ENCODE measurements at places on chromosomes 2 and 18.

DNA sequence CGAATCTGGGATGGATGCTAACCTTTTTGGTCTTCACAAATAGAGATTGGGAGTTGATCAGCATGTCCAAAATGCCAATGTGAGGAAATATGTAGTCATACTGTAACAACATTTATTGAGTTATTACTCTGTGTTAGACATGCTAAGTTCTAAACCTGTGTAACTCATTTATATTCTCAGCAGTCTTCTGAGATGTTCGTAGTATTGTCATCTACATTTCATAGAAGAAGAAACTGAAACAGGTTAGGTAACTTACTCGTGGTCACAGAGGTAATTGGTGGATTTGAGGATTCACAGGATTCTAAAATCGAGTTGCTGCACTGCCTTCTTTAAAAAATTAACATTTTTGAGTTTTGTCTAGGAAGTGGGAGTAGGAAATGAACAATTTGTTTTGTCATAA, 162.1 kb downstream of the UBE2E3 start:
- DNase-seq: no peak

GRCh38 chr18:877238-877637, 27.4 kb upstream of the ADCYAP1 start:
- no peak for DNase-seq

DNA sequence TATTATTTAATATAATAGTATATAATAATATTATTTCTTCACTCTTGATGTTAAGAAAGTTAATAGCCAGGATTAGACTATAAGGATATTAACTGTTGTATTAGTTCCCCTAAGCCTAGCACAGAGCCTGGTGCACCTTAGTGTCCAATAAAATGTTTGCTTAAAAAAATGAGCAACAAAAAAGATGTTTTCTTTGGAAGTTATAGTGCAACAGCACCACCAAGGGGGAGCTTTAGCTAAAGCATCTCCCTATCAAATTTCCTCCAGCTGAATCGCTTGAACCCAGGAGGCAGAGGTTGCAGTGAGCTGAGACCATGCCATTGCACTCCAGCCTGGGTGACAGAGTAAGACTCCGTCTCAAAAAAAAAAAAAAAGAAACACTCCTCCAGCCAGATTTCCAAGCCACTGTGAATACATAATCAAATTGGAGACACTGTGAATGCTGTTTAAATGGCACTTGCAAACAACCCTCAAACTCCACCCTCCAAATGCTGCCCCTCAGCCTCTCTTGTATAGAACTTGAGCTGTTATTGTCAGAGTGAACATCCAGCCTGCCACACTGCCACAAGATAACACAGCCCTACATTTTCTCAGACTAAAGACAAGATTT, 221.9 kb downstream of the DYM start:
- peak; percentile 23 for DNase-seq

DNA sequence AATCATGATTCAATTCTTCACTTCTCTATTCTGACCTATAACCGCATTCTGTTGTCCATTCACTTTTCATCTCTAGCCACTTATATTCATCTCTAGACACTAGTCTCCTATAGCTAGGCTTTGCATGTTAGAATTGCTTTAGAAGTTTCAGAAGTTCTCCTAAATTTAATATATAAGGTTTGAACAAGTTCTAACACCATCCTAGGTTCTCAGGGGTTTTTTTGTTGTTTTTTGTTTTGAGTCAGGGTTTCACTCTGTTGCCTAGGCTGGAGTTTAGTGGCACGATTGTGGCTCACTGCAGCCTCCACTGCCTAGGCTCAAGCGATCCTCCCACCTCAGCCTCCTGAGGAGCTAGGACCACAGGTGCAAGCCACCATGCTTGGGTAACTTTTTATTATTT, 19.9 kb downstream of the WDSUB1 start:
- no peak for DNase-seq

- no peak for DNase-seq
Measured at GRCh38 chr2:80560326-80560725, 255.8 kb upstream of the LRRTM1 start.

- DNase-seq: no peak
Measured at GRCh38 chr2:237092920-237093781, 7.5 kb downstream of the COPS8 start.

DNA sequence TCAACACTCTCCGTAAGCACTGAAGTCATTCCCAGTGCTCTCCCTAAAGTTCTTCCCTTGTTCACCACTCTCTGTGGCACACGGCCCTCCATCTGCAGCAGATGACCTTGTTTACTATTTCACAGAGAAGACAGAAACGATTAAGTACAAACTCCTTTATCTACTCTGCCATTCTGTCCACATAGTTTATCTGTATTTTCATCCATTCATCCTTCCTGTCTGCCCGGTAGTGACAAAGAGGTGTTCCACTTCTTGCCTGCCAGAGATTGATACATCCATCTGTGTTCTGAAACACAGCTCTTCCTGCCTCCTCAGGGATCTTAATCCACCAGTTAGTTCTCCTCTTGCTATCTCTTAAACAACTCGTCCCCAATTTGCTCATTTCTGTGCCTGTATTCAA, 77.9 kb upstream of the CD226 start:
- DNase-seq: no peak

DNA sequence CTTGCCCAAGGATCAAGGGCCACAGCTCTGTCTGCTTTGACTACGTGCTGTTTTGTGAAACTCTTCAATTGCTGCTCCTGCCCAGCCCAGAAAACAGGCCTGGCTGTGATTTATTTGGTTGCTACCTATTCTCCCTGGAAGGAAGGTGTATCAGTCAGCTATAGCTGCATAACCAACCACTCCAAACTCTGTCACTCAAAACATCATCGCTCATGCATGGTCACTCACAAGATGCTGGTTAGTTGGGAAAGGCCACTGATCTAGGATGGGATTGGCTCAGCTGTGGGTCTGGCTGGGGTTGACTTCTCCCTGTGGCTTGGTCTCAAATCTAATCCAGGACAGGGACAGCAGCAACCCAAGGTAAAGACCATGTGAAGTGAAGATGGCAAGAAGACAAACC, 14.6 kb downstream of the TEX51 start:
- no peak for DNase-seq

- DNase-seq: no peak
Measured at GRCh38 chr2:200399046-200399445, 92.6 kb downstream of the SPATS2L start.

- DNase-seq: peak; percentile 51
Measured at GRCh38 chr18:56575819-56576663, 62.4 kb downstream of the TXNL1 start.

- no peak for DNase-seq
Measured at GRCh38 chr2:236973343-236973980, 112.2 kb upstream of the COPS8 start.

DNA sequence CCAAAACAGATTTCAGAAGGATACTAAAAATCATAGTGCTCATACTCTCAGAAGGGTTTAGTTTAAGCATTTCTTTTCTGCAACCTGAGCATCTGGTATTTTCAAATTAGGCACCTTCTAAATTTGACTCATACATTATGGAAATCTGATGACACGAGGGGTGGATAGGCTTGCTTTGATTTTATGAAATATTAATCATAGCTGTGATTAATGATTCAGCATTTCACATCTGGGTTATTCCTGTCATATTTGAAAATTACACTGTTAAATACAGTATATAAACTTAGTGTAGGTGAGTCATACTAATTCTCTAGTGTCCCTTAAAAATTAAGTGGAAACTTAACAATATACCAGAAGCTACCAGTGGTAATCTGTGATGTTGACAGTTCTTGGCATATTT, 47.7 kb downstream of the MRPS9 start:
- no peak for DNase-seq

- DNase-seq: no peak
Measured at GRCh38 chr2:105843476-105844374, 99.0 kb downstream of the NCK2 start.

- no peak for DNase-seq
Measured at GRCh38 chr2:66573821-66574233, 138.9 kb downstream of the MEIS1 start.

DNA sequence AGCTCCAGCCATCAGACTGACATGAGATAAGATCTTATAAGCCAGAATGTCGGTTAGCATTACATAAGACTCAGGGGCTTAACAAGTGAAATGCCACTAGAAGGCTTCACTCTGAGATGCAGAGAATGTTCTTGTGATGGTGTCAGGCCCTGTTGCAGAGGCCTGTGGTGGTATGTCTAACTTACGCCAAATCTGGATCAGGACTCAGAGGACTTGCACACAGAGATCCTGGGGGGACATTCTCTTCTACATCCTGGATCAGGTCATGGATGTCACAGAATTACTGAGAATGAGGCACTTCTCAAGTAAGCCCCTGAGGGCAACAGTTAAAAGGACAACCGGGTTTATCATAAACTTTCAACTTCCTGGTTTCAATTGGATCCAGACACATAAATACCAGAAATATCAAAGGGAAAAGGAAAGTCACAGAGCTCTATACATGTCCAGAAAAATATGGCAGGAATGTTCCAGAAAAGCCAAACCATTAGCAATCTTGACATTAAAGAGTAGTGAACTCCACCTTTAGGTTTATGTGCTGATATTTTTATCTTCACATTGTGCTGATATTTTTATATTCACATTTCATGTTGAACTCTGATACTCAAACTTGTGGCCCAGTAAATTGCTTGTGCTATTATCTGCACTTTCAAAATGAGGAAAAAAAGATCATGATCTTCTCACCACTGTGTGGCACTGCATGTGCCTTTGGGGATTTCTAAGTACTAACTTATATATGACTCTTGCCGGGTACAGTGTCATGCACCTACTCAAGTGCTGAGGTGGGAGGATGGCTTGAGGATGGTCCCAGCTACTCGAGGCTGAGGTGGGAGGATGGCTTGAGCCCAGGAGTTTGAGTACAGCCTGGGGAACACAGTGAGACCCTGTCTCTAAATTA, 137.5 kb upstream of the RNF152 start:
- no peak for DNase-seq

- DNase-seq: no peak
Measured at GRCh38 chr2:162370931-162371330, 27.0 kb downstream of the GCA start.

DNA sequence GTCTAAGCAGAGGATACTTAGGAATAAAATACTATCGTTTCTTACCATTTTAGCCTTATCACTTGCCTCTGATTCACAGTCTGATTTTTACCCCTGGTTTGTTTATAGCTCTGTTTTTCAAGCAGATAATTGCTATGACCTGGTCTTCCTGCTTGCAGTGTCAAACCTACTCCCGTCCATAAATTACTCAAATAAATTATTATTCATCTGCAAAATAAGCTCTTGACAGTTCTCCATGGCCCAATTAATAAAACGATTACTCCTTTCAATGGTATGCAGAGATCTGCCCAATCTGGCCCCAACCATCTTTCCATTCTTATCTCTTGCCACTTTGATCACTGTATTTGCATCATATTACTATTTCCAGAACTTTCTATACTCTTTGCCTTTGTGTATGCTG, 354.0 kb downstream of the CCDC85A start:
- no peak for DNase-seq

DNA sequence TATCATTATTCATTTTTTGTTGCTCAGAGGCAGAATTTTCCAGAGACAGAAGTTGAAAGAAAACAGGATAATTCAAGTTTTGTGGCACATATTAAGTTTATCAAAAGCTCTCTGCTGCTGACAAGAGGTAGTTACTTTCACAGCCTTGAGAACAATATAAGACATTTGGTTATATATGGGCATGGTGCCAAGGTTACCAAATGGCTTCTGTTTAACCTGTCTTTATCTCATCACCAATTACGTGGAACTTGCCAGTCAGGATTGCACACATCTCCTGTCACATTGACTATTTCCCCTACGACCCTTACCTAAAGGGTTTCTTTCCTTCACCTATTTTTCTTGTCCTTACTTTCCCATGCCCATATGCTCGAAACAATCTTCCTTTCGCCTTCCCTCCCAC, 35.9 kb downstream of the KLF7 start:
- DNase-seq: no peak

DNA sequence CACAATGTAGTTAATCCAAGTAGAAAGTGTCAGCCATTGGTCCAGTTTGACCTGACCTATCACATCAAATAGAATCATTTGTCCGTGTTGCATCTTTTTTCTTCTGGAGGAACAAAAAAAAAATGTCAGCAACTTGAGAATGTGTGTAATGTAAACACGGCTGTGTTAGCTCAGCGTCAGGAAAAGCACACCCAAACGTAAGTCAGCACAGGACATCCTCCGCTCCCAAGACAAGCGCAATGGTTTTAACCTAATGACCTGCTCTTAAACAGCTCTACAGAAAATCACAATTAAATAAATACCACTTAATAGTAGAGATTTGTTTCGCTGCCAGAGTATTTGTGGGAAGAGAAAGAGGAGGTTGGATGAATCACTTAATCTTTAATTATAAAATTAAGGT, 59.4 kb downstream of the OSR1 start:
- DNase-seq: no peak

GRCh38 chr2:85307527-85307897, 20.3 kb downstream of the TGOLN2 start:
- DNase-seq: no peak

DNA sequence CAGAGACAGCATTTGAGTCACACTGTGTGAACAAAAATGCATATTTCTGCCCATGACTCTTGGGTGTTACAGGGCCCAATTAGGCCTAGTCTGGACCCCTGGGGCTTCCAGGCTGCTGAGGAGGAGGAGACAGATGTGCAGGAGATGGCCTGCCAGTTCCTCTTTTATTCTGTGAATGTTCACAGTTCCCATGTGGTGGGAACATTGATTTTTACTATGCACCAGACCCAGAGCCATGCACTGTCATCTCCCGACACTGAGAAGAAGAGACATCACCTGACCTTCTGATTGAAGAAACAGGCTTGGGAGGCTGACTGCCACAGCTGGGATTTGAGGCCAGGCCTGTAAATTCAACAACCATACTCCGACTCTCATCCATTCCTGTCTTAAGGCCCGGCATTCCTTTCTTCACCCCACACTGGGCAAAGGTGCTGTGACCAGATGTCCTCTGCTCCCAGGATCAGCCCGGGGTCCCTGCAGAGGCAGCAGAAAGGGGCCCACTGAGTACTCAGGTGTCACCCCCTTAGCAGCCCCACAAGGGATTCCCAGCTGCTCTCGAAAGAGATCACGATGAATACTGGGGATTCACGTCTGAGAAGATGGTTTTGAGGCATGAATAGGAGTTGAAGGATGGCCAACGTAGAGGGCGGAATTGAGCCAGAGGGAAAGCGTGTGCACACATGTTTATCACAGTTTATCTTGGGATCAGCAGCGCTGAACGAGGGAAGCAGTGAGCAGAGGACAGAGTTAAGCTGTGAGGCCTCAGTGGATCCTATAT, 3.6 kb upstream of the TFCP2L1 start:
- no peak for DNase-seq

GRCh38 chr18:44899832-44900231, 219.1 kb downstream of the SETBP1 start:
- DNase-seq: no peak

GRCh38 chr2:36455011-36455410, 99.4 kb downstream of the CRIM1 start:
- DNase-seq: no peak

GRCh38 chr18:79988451-79989194, at the start of gene TXNL4A:
Gene TXNL4A, minus strand, starts transcription at chr18:79988563. Its CDS starts 171 bp downstream, at chr18:79988392.
- peak; percentile 91 for DNase-seq

GRCh38 chr2:214006601-214007000, 404.3 kb upstream of the VWC2L start:
- no peak for DNase-seq

- DNase-seq: no peak
Measured at GRCh38 chr18:78796693-78797455, 182.7 kb upstream of the SALL3 start.
